ENCODE measurements at places on chromosomes 1 and 21. TPM values are rescaled to one million over a fixed set of nuclear protein-coding genes. Genes with fewer than 3 reads are reported as not detected.

The PTGFR gene
- not detected for total RNA-seq

The FAM72A gene
- 13.2 TPM for total RNA-seq

DNA sequence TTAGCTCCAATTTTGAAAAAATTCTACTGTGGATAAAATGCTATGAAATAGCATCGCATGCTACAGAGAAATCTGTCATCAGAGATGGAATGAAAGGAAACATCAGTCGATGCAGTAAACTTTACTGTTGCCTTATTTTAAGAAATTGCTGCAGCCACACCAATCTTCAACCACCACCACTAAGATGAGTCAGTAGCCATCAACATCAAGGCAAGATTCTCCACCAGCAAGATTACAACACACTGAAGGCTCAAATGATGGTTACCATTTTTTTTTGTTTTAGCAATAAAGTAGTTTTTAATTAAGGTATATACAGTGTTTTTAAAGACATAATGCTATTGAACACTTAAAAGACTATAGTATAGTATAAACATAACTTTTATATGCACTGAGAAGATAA is 95.6 kb upstream of the JUN start:
- DNase-seq: no peak

GRCh38 chr1:198054510-198054909 is 102.3 kb upstream of the NEK7 start:
- DNase-seq: no peak

DNA sequence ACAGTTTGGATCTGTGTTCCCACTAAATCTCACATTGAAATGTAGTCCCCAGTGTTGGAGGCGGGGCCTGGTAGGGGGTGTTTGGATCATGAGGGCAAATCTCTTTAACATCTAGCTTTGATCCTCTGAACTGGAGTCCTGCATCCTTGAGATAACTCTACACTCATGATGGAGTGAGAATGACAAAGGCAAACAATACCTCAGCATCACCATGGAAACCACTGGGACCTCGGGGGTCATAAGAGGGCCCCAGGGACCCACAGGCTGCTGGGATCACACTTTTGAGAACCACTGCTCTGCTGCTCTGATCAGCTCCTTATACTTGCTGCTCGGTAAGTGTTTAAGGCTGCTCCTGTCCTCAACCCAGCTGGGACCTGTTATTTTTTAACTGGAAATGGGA is 13.4 kb upstream of the OBSCN start:
- DNase-seq: no peak

The CDC14A gene
- 2.1 TPM for total RNA-seq

- DNase-seq: no peak
Measured at GRCh38 chr1:16521288-16521583, 7.2 kb upstream of the RNU1-1 start.

The ELAPOR1 gene
- 2.0 TPM for total RNA-seq

GRCh38 chr1:78005755-78006154 is 1.0 kb downstream of the DNAJB4 start:
- peak; percentile 75 for DNase-seq

The S1PR1 gene
- 0.15 TPM for total RNA-seq

DNA sequence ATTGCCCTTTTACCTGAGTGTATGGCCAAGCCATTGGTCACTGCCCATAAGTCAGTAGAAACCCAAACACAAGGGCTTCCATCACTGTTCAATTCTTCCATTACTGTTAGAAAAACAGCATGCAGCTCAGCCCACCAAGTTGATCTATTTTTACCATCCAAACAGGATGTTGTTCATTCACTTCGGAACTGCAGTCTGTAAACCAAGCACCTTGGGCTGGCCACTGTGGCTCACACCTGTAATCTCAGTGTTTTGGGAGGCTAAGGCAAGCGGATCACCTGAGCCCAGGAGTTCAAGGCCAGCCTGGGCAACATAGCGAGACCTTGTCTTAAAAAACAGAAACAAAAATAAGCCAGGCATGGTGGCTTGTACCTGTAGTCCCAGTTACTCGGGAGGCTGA is 8.7 kb upstream of the MFSD2A start:
- no peak for DNase-seq

Measured in PC-9 (cell line).